ENCODE measurements at places on chromosomes 12 and 14.

GRCh38 chr14:59918824-59919569, 947 bp upstream of the LRRC9 start:
- H3K4me3 ChIP-seq = peak overlapping the region; percentile 48
- DNase-seq = peak; percentile 30
- H3K27me3 ChIP-seq = no peaks in the 10 kb centered on the region
- H3K27ac ChIP-seq = no peak overlapping the region

GRCh38 chr12:66072566-66072965, 58.0 kb downstream of the LLPH start:
- no peak overlapping the region for H3K27ac ChIP-seq
- no peaks in the 10 kb centered on the region for H3K36me3 ChIP-seq
- H3K4me3 ChIP-seq = no peak overlapping the region
- DNase-seq = no peak

DNA sequence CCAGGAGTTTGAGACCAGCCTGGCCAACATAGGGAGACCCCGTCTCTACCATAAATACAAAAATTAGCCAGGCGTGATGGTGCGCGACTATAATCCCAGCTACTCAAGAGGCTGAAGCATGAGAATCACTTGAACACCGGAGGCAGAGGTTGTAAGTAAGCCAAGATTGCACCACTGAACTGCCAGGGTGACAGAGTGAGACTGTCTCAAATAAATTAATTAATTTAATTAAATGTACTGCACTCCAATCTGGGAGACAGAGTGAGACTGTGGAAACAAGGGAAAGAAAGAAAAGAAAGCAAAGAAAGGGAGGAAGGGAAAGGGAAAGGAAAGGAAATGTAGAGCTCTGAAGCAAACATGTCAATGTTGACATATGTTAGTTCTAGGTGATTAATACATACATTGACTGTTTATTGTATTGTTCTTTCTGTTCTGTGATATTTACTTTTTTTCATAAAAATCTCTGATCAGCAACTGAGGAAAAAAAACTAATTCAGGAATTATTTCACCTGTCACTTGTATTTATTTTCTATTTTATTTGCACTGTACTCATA, 99.6 kb downstream of the DENND5B start:
- peaks cover 10% of the 10 kb centered on the region for H3K36me3 ChIP-seq
- no peak overlapping the region for H3K4me3 ChIP-seq
- peak overlapping the region; percentile 22 for H3K27ac ChIP-seq
- H3K4me1 ChIP-seq = peaks cover 16% of the 10 kb centered on the region

DNA sequence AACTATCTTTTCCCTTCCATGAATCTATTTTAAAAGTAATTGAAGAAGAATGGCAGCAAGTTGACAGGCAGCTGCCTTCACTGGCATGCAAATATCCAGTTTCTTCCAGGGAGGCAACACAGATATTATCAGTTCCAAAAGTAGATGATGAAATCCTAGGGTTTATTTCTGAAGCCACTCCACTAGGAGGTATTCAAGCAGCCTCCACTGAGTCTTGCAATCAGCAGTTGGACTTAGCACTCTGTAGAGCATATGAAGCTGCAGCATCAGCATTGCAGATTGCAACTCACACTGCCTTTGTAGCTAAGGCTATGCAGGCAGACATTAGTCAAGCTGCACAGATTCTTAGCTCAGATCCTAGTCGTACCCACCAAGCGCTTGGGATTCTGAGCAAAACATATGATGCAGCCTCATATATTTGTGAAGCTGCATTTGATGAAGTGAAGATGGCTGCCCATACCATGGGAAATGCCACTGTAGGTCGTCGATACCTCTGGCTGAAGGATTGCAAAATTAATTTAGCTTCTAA, 18.4 kb downstream of the TMPO start:
- H3K4me1 ChIP-seq = no peaks in the 10 kb centered on the region
- H3K36me3 ChIP-seq = peaks cover 94% of the 10 kb centered on the region
- H3K27me3 ChIP-seq = no peaks in the 10 kb centered on the region
- H3K27ac ChIP-seq = no peak overlapping the region
- DNase-seq = no peak

GRCh38 chr14:99125616-99126431, 146.2 kb downstream of the BCL11B start:
- H3K27ac ChIP-seq = no peak overlapping the region

DNA sequence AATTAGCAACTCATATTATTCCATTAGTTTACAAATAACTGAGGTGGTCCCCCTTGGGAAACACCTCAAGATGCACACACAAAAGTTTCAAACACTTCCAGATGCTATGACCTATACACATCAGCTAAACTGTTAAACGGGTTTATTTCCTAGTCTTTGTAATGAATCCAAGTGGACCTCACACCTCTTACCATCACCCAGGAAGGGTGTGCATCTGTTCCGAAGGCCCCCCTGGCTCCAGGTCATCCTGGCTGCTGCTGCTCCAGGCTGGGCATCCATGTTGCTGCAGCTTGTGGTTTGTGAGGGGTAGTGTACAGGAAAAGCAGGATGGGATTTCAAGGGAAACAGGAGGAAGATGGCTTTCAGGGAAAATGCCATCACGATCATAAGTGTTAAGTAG, 6.8 kb downstream of the HNRNPC start:
- H3K36me3 ChIP-seq = peaks cover 91% of the 10 kb centered on the region
- no peak overlapping the region for H3K27ac ChIP-seq
- peaks cover 16% of the 10 kb centered on the region for H3K4me1 ChIP-seq
- H3K27me3 ChIP-seq = no peaks in the 10 kb centered on the region
- no peak for DNase-seq
